Fibroblast of mammary gland (primary cell): ENCODE measurements at places on chromosomes 7 and 10.

DNA sequence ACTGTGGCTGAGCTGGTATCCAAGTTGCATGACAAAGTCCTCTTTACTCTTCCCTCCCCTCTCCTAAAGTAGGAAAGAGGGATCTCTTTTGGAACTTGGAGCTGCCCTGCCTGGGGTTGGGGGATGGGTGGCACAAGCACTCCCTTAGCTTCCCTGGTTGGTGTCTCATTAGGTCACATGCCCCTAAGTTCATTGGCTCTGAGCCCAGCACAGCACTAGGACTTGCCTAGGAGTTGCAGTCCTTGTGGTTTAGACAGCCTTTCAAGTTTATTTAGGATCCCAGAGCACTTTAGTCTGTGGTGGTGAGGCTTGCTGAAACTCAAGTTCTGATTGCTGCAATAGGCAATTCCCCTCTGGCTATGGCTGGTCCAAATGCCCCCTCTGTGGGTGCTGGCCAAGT lies 281.4 kb downstream of the NXPH1 start:
- DNase-seq = no peak

- no peak for DNase-seq
Measured at GRCh38 chr10:62590306-62590705, 214.2 kb upstream of the ADO start.

GRCh38 chr10:78852466-78853240 lies 216.1 kb upstream of the ZMIZ1 start:
- peak; percentile 32 for DNase-seq

- no peak for DNase-seq
Measured at GRCh38 chr10:28668363-28669226, 8.7 kb upstream of the BAMBI start.

- peak; percentile 75 for DNase-seq
Measured at GRCh38 chr7:101116898-101117297, 10.0 kb upstream of the SERPINE1 start.

- no peak for DNase-seq
Measured at GRCh38 chr10:47104786-47105385, 193.7 kb downstream of the PTPN20 start.

DNA sequence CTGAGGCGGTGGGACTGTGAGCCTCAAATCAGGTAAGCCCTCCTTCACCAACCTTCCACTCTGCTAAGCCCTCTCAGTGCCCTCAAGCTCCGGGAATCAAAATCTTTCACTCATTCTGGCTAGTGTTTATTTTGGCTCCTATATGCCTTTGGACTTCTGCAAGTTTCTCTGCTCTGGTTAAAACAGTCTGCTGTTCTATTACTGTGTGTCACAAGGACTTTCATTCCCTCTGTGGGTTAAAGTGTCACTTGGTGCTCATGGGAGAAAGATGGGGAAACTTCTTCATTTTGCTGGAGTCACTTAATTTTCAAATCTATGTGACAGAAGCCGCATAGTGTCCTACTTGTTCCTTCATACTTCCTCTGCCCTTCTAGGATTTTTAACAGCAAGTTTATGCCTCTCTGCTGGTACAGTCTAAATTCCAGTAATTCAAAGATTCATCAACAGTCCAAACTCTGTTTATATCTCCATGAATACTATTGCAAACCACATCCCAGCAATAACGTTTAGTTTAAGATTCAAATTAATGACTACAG lies 61.3 kb downstream of the CD36 start:
- peak; percentile 45 for DNase-seq

GRCh38 chr7:117021986-117022385 lies 68.7 kb downstream of the ST7 start:
- DNase-seq = no peak

DNA sequence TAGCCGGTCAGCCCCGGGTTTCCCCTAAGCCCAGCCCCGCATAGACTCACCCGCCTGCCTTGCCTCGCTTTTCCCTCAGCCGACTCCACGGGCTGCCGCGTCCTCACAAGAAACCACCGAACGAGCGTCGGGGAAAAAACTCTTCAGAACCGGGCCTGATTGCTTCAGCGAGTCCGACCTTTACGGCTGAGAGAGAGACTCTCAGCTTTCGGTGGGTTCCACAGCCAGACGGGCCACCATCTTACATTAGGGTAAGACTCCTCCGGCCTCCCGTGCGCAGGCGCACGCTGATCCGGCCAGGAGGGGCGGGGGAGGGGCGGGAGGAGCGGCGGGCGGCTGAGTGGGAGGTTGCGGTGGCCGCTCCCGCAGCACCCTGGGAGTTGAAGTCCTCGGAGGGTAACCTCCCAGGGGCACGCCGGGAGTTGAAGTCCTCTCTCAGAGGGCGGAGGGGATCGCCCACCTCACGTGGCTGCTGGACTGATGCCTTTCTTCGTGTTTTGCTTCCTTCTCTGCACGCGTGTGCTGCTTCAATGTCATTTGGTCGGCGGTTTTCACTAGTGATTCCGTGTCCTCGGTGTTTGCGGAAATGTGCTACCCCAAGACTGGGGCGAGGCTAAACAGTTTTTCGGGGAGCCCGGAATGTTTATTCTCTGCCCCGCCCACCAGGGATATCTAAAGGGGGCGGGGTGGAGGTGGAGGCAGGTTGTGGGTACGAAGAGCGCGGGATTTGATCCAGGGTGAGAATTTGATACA lies at the start of gene CNOT4:
CNOT4 (minus strand) TSS at position 264 of the 753 bp plus-strand sequence. CDS start 71,771 bp downstream, outside the sequence.
- peak; percentile 92 for DNase-seq

GRCh38 chr10:6603142-6604125 lies 23.4 kb upstream of the PRKCQ start:
- DNase-seq = no peak

GRCh38 chr10:76902949-76903348 lies 734.7 kb downstream of the KCNMA1 start:
- DNase-seq = peak; percentile 17

DNA sequence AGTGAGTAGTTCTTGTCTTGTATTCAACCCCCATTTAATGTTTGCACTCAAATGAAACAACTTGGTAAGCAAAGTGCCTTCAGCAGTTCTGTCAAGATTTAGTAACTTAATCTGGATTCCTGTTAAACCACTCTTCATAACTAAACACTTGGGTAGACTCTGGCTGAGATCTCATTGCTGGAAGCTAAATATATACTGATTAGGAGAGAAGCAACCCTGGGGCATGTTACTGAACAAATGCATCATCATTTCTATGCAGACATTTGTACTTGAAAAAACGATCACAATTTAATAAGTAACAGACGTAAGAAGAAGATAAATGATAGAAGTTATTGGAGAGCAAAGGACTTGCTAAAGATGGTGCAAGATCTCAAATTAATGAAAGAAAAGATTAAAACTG lies 308.4 kb upstream of the POM121L12 start:
- no peak for DNase-seq

- no peak for DNase-seq
Measured at GRCh38 chr10:13573960-13574359, 12.8 kb upstream of the PRPF18 start.

GRCh38 chr7:7688956-7689355 lies 29.5 kb downstream of the RPA3 start:
- DNase-seq = no peak

DNA sequence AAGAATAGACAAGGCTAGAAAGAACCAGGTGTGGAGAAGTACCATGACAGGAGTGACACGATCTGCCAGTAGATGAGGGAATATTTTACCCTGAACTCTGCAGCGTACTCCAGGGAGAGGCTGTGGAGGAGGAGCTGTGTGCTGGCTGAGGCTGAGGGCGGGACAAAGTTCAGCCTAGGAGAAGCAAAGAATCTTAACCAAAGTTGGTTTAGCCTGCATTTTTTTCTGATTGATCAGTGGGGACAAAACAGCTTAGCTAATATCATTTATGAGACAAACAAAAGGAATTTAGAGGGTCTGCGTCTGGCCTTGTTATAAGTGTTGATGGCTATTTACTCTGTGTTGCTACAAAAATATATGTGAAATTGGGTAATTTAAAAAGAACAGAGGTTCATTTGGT lies 5.2 kb upstream of the NPSR1 start:
- DNase-seq = peak; percentile 1

GRCh38 chr10:119542357-119542987 lies at the start of gene RGS10:
TSS of gene RGS10 (minus strand) at chr10:119542719. CDS start at chr10:119542638, 81 bp downstream.
- DNase-seq = peak; percentile 78

DNA sequence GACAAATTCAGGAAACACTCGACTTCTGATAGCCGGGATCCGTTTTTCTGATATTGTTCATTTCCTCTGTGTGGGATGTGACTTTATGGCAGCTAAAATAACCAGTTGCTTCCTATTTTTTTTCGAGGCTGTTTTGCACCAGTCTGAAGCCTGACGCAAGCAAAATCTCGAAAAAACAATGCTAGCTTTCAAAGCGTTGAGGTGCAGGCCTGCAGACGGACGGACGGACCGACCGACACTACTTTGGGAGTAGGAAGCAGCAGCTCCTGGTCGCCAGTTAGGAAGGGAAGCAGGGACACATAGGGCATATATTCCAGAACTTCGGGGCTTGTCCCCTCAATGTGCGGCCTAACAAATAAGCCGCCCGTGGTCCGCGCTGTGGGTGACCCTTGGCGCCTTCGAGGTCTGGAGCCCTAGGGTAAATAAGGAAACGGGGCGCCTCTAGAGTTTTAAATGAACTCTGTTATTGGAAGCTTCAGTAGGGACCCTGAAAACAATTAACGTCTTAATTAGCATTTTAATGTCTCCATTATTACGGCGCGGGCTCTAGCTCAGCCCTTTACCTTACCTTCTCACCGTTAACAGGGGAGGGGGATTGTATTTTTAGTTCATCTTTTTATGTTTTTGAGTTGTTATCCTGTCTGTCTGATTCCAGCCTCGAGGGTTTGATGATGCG lies 1.3 kb downstream of the HHEX start:
- no peak for DNase-seq

- peak; percentile 67 for DNase-seq
Measured at GRCh38 chr10:90884431-90884830, 12.7 kb downstream of the RPP30 start.

DNA sequence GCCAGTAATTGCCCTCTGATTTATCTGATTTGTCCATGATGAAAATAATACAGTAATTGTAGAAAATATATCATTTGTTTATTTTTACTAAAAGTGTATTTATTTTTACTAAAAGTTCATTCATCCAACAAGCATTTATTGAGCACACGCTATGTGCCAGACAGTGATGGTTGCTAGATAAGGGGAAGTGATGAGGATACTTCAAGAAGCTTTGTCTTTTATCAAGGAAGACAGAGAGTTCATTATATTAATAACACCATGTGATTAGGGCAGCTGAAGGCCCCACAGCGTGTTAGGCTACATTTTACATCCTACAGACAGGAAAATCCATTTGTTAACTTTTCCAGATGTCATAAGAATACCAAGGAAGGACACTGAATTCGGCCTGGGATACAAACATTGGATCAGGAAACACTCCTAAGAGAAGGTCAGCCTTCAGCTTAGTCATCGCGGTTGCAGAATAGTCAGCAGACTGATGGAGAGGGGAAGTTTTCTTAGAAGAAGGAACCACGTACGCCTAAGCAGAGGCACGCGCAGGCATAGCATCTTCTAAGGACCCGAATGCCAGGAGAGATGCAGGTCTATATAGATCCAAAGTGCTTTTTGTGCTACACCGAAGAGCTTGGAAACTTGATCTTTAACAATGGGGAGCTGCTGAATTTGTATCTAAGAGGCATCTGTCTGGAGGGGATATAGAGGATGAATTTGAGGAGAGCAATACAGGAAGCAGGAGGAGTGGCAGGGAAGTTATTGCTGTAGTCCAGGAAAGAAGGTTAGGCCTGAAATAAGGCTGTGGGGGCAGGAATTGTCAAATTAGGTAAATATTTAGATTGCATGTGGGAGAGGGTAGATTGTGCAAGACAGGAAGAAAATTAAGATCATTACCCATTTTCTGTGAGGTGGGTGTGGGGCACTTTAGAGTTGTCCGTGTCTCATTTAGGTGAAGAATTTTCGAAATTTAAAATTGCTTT lies 85.7 kb downstream of the LRGUK start:
- DNase-seq = peak; percentile 49

DNA sequence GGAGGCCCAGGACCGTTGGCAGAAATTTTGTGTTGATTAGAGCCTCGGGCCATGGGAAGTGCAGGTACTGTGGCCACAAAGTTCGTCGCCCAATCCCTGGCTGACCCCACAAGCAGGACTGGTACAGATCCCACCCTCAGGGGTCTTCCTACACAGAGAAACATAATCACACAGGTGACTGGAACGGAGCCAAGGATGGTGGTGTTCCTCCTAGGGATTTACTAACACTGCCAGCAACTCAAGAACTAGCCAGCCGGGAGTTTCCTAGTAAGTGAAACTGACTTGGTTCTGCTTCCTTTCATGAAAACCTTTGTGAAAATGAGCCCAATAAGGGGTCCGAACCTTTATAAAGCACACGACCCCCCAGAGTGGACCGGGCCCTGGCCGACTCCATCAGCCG lies 5.7 kb downstream of the CUX1 start:
- DNase-seq = no peak

GRCh38 chr10:123848564-123849457 lies 42.8 kb downstream of the CPXM2 start:
- DNase-seq = peak; percentile 38

GRCh38 chr10:114110174-114110972 lies 63.6 kb downstream of the CCDC186 start:
- DNase-seq = peak; percentile 1

- DNase-seq = no peak
Measured at GRCh38 chr7:73870041-73870492, 9.1 kb downstream of the TMEM270 start.

GRCh38 chr10:3827768-3828403 lies 42.9 kb upstream of the KLF6 start:
- DNase-seq = no peak

DNA sequence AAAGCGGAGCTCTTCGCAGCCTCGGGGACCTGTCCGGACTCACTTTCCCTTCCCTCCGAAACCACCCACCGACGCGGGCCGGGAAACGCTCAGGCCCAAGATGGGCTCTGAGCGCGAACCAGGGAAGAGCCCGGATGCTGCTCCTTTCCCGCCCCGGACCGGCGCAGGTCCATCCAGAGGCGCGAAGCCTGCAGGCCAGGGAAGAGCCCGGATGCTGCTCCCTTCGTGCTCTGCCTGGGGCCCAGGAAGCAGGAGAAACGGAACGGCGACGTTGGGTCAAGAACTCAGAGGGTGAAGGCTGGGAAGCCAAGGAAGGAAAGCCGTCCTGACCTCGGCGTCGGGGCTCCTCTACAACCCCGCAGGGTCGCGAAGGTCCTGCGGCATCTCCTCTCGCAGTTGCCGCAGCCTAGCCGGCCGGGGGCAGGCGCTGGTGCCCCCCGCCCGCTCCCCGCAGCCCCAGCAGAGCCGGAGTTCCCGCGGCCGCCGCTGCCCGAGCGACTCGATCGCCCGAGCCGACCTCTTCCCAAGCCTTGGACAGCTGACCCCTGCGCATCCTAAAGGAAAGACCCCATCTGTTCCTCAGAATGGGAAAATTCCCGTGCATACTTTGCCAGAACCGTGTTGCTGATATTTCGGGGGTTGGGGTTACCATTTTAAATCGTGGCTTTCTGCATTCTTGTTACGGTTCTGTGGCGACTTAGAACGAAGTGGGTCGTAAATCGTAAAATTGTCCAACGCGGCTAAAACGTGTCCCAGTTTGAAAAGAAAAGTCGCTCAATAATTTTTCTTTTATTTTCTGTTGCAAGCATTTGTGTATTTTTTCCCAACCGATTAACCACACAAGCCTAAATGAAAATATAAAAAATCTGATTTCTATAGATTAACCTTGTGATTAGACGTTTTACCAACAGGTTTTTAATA lies 7.5 kb downstream of the HOXA1 start:
- no peak for DNase-seq
